Activated CD4-positive, alpha-beta T cell treated with anti-CD3 and anti-CD28 coated beads, Interleukin-2, amount 50 U/mL, for 4 hours (primary cell): ENCODE measurements at places on chromosomes 7 and 10.

DNA sequence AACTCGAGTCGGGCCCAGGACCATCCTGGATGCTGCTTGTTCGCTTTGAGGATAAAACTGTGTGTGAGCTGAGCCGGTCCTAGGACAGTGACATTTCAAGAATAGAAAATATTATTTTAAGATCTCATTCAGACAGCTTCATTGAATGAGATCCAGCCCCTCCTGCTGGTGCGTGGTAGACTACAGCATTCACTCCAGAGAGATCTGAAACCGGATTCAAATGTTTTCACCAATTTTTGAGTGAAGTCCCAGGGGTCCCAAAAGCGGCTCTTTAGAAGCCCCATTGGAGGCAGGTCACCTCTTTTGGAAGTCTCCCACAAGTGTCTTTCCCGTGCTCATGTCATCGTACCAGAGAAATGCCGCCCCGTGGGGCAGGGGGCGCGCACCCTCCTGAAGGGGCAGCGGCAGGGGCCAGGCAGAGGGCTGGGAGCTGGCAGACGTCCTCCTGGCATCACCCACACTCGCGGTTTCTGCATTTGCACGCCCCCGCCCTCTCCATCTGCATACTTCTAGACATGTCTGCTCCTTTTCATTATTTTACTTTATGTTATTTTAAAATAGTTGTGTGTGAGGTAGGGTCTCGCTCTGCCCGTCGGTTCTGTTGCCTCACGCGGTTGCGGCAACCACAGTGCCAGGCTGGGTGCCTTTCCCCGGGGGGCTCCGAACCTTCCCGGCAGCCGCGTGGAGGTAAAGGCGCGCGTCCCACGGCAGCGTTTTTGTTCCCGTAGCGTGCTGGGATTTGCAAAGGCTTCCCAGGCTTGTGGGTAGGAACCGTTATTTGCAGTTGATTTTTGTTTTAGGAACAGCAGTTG lies 52.3 kb upstream of the DPYSL4 start:
- DNase-seq = no peak

DNA sequence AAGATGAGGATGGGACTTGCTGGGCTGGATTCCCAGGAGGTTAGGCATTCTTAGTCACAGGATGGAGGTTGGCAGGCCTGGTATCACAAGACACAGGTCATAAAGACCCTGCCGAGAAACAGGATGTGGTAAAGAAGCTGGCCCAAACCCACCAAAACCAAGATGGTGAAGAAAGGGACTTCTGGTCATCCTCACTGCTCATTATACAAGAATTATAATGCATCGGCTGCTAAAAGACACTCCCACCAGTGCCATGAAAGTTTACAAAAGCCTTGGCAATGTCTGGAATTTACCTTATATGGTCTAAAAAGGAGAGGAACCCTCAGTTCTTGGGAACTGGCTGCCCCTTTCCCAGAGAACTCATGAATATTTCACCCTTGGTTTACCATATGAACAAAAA lies 345.5 kb upstream of the POM121L12 start:
- no peak for DNase-seq

DNA sequence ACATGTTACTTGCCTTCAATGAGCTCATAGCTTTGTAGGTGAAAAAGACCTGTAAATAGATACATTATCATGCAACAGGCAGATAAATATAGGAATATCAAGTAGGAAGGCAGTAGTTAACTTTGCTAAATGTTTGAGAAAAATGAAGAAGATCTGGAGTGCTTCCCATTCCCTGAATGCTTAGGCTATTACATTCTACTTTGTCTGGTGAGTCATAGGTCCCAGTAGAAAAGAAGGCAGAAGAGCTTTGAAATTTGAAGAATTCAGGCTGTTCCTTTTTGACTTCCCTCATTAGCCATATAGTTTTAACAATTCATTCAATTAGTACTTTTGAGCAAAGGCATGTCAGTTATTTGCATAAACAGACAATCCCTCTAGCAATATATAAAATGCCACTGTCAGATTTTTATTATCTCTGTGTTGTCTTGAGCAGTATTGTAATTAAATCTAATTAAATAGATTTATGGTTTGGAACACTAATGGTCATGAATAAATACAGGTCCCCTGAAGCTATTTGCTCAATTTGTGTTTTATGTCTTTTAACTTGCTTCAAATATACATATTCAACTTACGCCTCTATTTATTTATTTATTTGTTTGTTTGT lies 875.0 kb downstream of the REEP3 start:
- no peak for DNase-seq

DNA sequence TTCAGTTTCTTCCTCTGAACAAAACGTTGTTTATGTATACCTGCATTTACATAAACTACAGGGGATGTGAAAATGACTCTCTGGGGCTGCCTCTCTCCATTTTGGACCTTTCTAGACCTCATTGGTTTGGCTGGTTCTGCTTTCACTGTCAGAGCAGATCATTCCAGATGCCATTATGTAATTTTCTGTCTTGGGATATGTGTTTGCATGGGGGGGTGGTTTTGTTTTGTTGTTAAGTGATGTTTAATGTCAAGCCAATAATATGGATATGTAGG lies 172.4 kb downstream of the LRRC4 start:
- DNase-seq = no peak

GRCh38 chr7:13821152-13821787 lies 168.2 kb downstream of the ETV1 start:
- DNase-seq = no peak

DNA sequence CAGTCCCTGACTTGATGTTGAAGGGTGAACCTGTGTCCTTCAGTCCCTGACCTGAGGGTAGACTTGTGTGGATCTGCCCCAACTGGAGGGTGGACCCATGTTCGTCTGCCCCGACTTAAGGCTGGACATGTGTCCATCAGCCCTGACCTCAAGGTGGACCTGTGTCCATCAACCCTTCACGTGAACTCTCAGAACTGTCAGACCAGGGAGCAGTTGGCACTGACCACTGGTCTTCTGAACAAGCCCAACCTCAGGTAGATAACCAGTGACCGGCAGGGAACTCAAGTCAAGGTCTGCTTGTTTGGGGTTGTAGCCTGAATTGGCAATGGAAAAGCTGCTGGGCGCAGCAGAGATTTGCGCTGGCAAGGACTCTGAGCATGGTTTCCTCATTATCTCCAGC lies 96.5 kb downstream of the ADCY1 start:
- DNase-seq = no peak

DNA sequence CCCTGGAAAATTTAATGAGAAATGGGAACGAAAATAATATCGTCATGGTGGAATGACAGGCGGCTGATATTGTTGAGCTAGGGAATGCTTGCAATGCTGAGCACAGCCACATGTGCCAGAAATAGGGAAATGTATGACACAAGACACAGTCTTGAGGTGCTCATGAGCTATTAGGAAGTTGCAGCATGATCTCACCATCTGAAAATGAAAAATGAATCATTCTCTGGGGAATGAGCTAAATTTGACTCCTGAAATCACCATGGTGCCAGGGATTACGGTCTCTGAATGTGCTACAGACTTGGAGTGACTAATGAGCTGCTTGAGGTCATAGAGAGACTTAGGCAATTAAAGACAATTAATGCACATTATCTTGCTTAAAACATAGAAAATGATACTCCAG lies 845.0 kb downstream of the CNTNAP2 start:
- DNase-seq = no peak

- DNase-seq = no peak
Measured at GRCh38 chr7:111771638-111772037, 209.3 kb upstream of the IMMP2L start.
